ENCODE measurements at places on chromosomes 3 and 15. TPM values are rescaled to one million over a fixed set of nuclear protein-coding genes. Genes with fewer than 3 reads are reported as not detected.

Gene TPRG1
- 0.13 TPM for total RNA-seq

Gene GOLGA8S
- total RNA-seq: 0.07 TPM

Gene CPN2
- not detected for total RNA-seq

Gene KY
- not detected for total RNA-seq

Gene CCDC33
- not detected for total RNA-seq

Gene RFX7
- 18.2 TPM for total RNA-seq
